ENCODE measurements at places on chromosomes 13 and 19.

DNA sequence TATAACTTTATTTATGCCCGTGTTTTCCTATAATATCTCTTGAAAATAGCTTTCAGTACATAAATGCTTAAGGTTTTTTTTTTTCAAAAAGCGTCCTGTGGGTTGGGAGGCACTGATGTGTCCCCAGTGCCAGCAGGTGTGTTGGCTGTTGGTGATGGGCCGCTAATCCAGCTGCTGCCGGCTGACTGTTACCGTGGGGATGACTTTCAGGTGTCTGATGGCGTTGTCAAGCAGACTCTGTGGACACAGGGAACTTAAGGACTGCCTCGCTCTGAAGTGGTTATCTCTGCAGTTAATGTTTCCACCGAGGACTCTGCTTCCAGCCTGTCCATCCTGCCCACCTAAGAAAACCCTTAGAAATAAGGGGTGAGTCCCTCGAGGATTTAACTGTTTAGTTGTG, 94.5 kb downstream of the ANKRD10 start:
- DNase-seq, result no peak

- DNase-seq, result no peak
Observed at GRCh38 chr13:109427148-109427547, 359.2 kb downstream of the IRS2 start.

DNA sequence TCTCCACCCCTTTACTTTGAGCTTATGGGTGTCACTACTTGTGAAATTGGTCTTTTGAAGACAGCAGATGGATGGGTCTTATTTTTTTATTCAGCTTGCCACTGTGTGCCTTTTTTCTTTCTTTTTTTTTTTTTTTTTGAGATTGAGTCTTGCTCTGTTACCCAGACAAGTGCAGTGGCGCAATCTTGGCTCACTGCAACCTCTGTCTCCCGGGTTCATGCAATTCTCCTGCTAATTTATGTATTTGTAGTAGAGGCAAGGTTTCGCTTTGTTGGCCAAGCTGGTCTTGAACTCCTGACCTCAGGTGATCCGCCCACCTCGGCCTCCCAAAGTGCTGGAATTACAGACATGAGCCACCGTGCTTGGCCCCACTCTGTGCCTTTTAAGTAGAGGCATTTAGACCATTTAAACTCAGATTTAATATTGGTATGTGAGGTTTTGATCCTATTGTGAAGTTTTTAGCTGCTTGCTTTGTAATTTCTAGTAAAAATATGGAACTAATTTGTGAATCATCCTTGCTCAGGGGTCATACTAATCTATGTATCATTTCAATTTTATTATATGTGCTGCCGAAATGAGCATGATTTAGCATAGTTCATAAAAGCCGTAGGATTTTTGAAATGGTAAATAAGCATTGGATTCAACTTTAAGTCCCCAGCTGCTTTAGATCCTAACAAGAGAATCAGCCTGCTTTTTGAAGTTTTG, 584.5 kb downstream of the SLITRK1 start:
- DNase-seq, result no peak

DNA sequence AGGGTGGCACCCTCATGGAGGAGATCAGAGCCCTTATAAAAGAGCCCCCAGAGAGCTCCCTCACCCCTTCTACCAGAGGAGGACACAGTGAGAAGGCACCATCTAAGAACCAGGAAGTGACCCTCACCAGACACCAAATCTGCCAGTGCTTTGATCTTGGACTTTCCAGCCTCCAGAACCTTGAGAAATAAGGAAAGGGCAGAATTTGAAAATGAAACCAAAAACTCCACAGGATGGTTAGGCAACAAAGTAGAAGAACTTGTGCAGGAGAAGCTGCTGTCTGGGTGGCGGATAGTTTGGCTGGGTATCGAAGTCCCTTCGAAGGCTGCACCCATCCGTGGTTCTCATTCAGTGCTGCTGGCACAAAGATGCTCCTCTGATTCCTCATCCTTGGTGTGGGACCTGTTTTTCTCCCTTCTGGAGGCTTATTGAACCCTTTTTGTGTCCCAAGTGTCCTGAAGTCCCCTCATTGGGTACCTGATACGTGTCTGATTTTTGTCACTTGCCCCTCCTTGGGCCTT, 130.8 kb downstream of the KDM4B start:
- no peak for DNase-seq

DNA sequence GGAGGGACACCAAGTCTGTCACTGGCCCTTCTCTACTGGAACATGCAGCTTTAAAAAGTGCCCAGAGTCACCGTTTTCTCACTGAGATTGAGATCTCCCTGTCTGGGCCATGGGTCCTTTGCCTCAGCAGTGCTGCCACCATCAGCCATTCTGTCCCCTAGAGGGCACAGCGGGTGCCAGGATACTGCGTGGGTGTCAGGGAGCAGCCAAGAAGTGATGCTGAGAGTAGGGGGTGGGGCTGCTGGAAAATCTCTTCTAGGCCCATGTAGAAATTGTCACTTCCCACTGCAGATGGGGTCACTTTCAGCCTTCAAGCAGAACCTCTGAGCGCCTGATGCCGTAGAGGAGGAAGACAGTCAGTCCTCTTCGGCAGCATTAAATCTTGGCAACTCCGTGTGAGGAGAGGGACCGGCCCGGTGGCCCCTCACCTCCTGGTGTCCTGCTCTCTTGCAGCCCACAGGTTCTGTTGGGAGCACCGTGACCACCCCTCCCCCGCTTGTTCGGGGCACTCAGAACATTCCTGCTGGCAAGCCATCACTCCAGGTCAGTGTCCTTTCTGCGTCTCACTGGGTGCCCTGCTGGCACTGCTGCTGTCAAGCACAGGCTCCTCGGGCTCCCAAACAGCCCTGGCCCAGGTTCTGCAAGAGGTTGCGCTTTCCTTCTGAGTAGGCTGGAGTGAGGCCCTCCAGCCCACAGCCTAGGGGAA, 21.4 kb downstream of the TSSK6 start:
- DNase-seq, result no peak

DNA sequence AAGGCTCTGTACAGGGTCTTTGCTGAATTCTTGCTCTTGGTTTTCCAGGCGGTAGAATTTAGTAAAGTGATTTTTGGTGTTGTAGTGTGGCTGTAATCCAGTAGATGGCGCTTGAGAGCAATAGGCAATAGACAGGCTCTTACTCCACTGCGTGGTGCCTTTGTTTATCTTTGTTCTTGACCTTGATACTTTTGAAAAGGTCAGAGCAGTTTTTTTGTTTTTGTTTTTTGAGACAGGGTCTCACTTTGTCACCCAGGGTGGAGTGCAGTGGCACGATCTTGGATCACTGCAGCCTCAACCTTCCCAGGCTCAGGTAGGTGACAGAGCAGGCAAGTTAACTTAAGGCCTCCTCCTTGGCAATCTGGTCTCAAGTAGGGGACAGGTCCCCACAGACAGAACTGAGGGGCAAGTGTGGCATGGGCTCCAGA, 12.2 kb upstream of the LILRA5 start:
- DNase-seq, result peak; percentile 40

- DNase-seq, result no peak
Observed at GRCh38 chr13:106415971-106416370, 119.5 kb downstream of the EFNB2 start.

GRCh38 chr19:33430674-33431277, 57.3 kb downstream of the CEBPG start:
- peak; percentile 70 for DNase-seq

Measured in activated T-cell treated with anti-CD3 and anti-CD28 coated beads, Interleukin-2, amount 50 U/mL, for 1 hour (primary cell).